ENCODE measurements at places on chromosomes 6 and 20.

GRCh38 chr6:113432521-113433334, 424.4 kb upstream of the MARCKS start:
- DNase-seq, result no peak

DNA sequence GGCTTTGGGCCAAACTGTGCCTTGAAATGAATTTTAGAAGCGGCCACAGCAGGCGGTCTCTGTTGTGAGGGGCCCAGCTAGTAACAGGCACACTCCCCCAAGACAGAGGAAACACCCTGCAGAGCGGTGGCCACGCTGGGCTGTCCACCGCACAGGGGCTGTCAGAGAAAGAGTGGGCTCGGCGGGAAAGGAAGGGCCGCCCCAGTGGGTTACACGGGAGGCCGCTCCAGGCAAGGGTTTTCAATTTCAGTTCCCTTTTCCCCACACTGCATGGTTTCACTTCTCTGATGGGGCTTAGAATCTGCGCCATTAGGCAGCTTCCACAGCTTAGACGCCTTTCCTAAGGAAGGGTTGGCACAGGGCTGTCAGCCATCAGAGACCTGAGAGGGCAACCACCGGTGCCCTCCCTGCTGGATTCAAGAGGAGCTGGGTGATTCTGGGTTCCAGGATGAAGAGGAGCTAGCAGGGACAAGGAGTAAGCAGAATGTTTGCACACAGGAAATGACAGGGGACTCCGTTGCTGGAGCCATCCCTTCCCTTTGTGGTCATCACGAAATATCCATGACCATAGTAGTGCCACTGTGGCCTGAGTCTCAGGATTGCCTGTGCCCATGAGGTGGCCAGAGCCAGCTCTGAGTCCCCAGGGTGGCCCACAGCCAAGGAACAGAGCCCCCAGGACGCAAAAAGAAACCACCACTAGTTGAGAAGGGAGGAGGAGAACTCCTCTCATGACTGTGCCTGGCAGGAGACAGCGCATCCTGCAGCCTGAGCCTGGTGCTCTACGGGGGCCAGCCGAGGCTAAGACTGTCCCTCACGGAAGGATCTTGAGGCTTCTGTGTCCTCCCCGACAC, 282.7 kb downstream of the NRN1 start:
- no peak for DNase-seq

GRCh38 chr6:53309901-53310300, 38.8 kb downstream of the ELOVL5 start:
- DNase-seq, result no peak

GRCh38 chr6:109239651-109240321, 142.5 kb downstream of the CD164 start:
- no peak for DNase-seq

- no peak for DNase-seq
Observed at GRCh38 chr6:68639826-68640490, 4.9 kb downstream of the ADGRB3 start.
